ENCODE measurements at places on chromosomes 6 and 20. TPM values are rescaled to one million over a fixed set of nuclear protein-coding genes. Genes with fewer than 3 reads are reported as not detected.

The CAPN11 gene
- total RNA-seq, result 0.70 TPM

DNA sequence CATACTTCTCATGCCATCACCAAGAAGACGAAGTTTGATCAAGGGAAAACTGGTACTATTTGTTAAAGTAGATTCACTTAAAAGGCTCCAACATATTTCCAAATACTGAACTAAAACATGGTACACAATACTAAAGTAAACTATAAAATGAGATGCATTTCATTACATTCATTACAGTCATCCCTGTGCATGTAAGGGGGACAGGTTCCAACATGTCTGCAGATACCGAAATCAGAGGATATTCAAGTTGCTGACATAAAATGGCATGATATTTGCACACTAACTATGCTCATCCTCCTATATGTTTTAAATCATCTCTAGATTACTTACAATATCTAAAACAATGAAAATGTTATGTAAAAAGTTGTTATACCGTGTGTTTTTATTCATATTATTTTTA is 893.9 kb upstream of the MANEA start:
- DNase-seq, result no peak

GRCh38 chr20:24489193-24489592 is 19.8 kb downstream of the SYNDIG1 start:
- DNase-seq, result no peak

The PPP1R3G gene
- 0.11 TPM for total RNA-seq

The FRMD1 gene
- total RNA-seq, result not detected

DNA sequence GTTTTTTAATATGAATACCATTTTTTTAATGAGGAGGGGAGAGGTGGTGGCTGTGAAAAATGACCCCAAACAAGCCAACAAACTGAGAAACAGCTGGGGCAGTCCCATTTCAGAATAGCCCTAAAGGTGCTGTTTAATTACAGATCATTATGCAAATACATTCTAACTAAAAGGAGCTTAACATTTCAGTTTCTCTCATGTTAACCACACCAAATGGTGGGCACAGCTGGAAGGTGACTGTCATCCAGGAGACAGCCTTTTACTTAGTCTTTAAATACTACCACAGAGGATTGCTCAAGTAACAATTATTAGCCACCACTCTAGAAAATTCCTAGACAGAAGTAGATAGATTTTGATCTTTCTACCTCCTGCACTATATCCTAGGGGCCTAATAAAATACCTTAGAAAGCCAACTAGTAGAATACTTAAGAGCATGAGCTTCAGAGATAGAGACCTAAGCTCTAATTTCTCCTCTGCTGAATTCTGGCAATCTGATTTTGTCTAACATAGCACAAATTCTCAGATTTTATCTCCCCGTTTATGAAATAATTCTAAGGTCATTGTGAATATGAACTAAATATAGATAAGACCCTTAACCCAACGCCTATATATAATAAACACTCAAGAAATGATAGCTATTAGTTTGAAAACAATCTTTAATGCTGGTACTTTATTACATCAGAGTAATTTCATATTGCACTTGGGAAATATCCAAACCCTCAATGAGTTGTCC is 615.1 kb upstream of the NRSN1 start:
- DNase-seq, result no peak

- no peak for DNase-seq
These were observed 38.6 kb downstream of the PREX1 start for GRCh38 chr20:48789185-48789668.

The NOTCH4 gene
- 0.44 TPM for total RNA-seq

The E2F1 gene
- total RNA-seq, result 74.5 TPM

- DNase-seq, result no peak
These were observed 105.5 kb downstream of the BMP7 start for GRCh38 chr20:57160985-57161384.

GRCh38 chr20:7912551-7912950 is 27.7 kb downstream of the HAO1 start:
- DNase-seq, result no peak

The GGTLC1 gene
- not detected for total RNA-seq

The KLC4 gene
- total RNA-seq, result 12.4 TPM

DNA sequence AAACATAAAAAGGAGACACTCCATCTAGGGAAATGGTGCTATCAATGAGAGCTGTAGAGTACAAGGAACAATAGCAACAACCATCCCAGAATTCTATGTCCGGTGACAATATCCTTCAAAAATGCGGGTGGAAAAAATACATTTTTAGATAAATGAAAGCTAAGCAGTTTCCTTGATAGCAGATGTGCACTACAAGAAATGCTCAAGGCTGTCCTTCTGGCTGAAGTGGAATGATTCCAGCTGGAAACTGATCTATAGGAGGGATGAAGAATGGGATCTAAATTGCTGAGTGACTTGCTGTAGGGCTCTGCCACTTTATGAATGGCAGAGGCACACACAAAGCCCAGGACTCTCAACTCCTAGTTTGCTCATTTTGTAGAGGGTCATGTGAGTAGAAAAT is 763.1 kb downstream of the C6orf118 start:
- DNase-seq, result no peak

The MOG gene
- not detected for total RNA-seq

The TFAP2B gene
- not detected for total RNA-seq

GRCh38 chr6:168926306-168926705 is 327.3 kb downstream of the THBS2 start:
- no peak for DNase-seq

DNA sequence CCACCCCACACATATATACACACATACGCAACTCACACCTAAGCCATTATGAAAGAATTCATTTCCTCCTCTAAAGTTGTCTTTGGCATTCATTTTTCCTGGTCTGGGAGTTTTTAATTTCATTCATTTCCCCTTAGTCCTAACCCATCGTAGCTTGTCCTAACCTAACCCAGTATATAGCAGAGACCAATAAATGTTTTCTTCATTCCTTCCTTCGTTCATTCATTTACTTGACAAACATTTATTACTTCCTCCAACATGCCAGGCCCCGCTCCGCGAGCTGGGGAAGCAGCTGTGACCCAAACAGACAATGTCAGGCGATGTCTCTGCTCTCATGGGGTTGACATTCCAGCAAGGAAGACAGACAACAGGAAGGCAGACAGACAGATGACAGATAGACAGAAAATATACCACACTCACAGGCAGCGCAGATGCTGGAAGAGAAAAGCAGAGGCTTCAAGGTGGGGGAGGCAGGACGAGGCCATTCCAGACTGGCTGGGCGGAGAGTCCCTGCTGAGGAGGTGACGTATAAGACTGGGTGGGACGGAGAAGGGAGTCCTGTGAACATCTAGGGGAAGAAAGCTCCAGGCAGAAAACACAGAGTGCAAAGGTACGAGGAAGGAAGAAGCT is 33.7 kb upstream of the SIRPA start:
- no peak for DNase-seq

The ZNF343 gene
- total RNA-seq, result 9.0 TPM

DNA sequence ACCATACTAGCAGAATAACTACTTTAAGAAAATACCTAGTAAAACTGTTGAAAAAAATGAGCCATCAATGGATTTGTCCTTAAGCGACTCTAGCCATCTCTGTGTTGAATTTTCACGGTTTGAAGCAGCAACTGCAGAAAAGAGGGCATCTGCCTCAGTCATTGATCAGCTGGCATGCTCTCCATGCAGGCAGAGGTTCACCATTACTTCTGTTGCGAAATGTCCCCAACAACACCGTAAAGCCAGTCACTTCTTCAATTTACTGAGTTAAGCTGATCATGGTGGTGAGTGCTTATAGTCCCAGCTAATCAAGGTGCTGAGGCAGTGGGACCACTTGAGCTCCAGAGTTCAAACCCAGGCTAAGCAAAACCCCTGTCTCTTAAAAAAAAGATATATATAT is 11.1 kb downstream of the TPD52L1 start:
- no peak for DNase-seq

DNA sequence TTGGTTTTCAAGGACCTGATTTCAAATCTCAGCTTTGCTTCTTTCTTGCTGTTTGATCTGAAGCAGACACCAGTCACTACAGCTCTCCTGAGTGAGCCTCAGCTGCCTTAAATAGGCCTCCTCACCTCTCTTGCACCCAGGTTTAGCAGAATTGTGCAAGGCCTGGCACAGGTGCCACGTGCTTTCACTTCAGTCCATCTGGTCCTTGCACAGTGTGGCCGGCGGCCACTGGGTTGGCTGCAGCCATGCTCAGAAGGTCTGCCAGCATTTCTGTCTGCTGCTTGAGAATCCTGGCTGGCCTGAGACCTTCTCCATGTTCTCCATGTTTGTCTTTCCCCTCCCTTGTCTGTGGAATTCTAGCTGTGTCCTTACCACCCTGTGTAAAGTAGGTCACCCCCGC is 14.5 kb upstream of the DAAM2 start:
- DNase-seq, result no peak

DNA sequence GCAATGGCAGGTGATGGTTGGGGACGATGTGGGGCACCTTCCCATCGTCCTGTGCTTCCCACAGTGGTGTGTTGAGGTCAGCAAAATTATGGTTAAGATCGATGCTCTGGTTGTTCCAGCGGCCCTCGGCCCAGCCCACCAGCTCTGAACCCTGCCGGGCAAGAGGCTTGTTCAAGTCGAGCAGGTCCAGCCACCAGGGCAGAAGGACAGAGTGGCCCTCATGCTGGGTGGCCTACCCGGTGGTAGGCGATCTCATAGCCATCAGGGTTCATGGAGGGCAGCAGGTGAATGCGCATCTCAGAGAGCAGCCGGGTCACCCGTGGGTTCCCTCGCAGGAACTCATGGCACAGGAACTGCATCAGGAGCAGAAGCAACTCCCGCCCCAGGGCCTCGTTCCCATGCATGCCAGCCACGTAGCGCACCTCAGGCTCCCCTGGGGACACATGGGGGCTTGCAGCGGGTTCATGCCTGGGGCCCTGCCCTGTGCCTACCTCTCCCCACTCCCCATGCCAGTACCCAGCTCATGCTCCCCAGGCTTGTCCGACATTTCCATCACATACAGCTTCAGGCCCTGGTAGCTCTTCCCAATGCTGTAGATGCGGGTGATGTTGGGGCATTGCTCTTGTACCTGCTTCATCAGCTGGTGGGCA is 4.3 kb downstream of the CPXM1 start:
- DNase-seq, result no peak

- DNase-seq, result no peak
These were observed 55.5 kb downstream of the TRAF3IP2 start for GRCh38 chr6:111550195-111550594.

- DNase-seq, result no peak
These were observed 62.5 kb downstream of the CNKSR3 start for GRCh38 chr6:154447954-154448353.

DNA sequence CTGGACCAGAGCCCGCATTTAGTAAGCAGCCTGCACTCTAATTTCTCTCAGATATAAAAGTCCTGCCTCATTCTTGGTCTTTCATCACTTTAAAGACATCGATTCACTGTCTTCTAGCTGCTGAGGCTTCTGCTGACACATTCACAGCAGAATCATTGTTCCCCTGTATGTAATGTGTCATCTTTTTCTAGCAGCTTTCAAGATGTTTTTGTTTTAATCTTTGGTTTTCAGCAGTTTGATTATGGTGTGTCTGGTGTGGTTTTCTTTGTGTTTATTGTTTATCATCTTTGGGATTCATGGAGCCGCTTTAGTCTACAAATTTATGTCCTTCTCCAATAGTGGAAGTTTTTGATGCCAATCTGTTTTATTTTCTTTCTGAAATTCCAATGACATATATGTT is 157.3 kb upstream of the STMND1 start:
- no peak for DNase-seq

- DNase-seq, result no peak
These were observed 23.7 kb upstream of the TSHZ2 start for GRCh38 chr20:52948491-52948890.

The RAB44 gene
- not detected for total RNA-seq

The AK9 gene
- total RNA-seq, result 2.9 TPM

GRCh38 chr6:10862361-10862760 is 19.5 kb downstream of the GCM2 start:
- DNase-seq, result no peak

The SNX21 gene
- total RNA-seq, result 1.6 TPM

DNA sequence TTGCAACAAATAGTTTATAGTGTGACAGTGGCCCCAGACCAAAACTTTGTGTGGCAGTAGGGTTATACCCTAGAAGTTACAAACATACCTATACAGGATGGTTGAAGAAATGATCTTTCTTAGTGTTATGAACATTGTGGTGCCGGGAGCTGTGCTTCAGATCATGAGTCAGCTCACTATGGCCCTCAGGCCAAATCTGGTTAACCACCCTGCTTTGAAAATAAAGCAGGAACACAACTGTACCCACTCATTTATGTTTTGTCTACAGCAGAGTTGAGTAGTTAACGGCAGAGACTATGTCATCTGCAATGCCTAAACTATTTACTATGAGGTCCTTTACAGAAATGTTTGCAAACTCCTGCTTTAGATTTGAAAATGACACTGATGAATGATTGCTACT is 24.3 kb downstream of the AKAP7 start:
- DNase-seq, result no peak

- DNase-seq, result peak; percentile 65
These were observed 29.0 kb upstream of the MPC1 start for GRCh38 chr6:166411721-166412151.

The CLPSL1 gene
- not detected for total RNA-seq

- DNase-seq, result no peak
These were observed 2.6 kb upstream of the COL19A1 start for GRCh38 chr6:69863766-69864165.

DNA sequence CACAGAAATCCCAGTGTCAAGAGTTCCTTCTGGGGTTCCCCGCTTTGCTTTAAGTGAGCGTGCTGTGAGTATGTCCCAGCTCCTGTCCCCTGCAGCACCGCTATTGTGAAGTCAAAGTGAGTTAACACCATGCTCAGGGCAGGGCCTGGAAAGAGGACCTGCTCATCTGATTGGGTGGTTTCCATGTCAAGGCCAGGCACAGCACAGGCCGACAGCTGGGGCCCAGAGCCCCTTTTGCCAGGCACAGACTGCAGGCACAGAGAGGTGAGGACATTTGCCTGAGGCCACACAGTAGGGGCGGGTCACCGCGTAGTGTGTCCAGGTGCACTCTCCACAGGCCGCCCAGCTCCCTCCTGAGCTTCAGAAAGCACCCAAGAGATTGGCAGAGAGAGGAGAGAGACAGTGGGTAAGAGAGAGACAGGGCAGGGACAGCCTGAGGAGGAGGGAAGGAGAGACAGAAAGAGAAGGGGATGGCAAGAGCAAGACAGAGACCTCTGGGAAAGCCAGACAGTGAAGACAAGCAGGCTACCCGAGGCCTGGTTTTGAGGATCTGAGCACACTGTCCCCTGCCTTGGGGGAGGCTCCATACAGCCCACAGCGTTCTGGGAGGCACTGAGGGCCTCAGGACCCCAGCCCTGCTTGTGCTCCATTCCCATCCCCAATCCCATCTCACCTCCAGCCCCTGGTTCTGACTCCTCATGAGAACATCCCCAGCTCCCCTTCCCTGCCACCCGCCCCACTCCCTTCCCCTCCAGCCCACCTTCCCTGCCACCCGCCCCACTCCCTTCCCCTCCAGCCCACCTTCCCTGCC is 6.5 kb upstream of the BPIFB1 start:
- DNase-seq, result no peak

- DNase-seq, result no peak
These were observed 44.5 kb downstream of the SULF2 start for GRCh38 chr20:47740862-47741184.

GRCh38 chr6:14743474-14744211 is 502.2 kb upstream of the JARID2 start:
- peak; percentile 63 for DNase-seq

The C6orf15 gene
- not detected for total RNA-seq

The PRR18 gene
- total RNA-seq, result not detected

All from activated CD8-positive, alpha-beta T cell treated with anti-CD3 and anti-CD28 coated beads, Interleukin-2, amount 10 ng/mL, durations not matched to agents 7 days and 5 days (primary cell).